ENCODE measurements at places on chromosomes 2 and 18. TPM values are rescaled to one million over a fixed set of nuclear protein-coding genes. Genes with fewer than 3 reads are reported as not detected.

Gene KRTCAP3
- total RNA-seq: 6.6 TPM

Gene COL6A3
- 1.7 TPM for total RNA-seq

Gene GGCX
- total RNA-seq: 20.7 TPM

Gene C18orf32
- total RNA-seq: 44.1 TPM
